ENCODE measurements at places on chromosomes 2 and 18.
A peak's percentile ranks its signal among the peaks of the same experiment; 100 is the strongest.

GRCh38 chr2:43559391-43560230, 36.2 kb downstream of the THADA start:
- DNase-seq, result no peak

DNA sequence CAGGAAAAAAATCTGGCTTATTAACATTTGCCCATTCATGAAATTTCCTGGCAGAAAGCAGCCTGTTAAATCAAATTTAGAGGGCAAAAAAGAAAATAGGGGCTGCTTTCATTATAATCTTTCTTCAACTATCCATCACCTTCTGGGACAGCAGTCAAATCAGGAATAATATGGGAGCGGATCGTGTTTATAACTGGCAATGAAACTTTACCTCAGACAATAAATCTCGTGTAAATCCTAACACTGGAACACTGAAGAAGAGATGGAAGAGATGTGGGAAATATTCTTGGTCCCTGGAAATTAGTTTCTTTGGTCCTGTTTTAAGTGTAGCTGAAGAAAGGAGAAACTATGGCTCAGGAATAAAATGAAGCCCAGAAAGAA, 77.5 kb upstream of the SERTAD2 start:
- DNase-seq, result no peak

- peak; percentile 40 for DNase-seq
Measured at GRCh38 chr2:188519136-188519535, 227.5 kb downstream of the GULP1 start.

GRCh38 chr2:86624267-86624547, 542 bp upstream of the RNF103 start:
- no peak for DNase-seq

DNA sequence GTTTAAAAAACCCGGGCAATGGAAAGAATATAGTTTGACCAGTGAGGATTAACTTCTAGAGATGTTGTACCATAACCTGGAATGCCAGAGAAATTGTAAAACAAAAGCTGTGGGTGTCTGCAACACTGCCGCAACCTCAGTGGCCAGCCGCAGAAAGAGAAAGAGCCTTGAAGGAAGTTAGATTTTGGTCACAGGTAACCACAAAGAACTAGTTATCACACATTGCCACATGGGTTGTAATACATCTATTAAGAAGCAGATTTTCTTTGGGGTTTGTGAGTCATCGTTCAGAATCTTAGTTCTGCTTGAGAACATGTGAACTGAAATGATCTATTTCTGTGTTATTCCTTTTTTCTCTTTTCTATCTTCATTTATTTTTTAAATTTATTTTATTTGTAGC, 222.9 kb upstream of the AGAP1 start:
- DNase-seq, result no peak

DNA sequence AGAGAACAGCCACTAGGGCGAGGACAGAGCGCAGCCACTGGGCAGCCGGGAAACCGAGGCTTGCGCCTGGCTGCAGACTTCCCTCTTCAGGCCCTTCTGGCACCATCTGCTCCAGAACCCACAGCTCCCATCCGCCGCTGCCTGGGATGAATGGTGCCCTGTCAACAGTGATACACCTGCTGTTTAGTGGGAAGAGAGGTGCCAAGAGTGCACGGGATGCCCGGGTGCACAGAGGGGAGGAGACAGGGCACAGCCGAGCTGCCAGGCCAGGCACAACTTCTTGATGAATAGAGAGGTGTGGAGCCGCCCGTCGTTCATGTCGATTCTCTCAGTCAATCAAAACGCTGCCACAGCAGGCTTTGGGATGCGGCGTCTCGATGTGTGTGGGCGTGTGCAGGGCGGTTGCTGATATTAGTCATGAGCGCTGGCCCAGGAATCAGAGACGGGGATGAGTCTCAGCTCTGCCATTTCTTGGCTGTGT, 39.5 kb downstream of the RRM2 start:
- DNase-seq, result no peak

- peak; percentile 1 for DNase-seq
Measured at GRCh38 chr2:235827585-235827992, 333.7 kb downstream of the AGAP1 start.

DNA sequence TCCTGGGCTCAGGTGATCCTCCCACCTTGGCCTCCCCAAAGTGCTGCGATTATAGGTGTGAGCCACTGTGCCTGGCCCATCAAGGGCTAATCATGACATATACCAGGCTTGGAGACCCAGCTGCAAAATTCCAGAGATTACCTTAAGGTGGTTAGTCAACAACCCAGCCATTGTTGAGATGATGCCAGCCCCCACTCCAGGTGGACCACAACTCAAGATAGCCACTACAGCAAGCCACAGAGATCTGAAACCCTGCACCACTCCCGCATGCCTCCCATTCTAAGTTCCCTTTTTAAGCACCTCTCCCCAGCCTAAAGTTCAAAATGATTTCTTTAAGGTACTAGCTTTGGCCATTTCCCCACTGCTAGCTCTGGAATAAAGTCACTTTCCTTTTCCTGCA, 4.6 kb upstream of the CLK1 start:
- DNase-seq, result no peak

DNA sequence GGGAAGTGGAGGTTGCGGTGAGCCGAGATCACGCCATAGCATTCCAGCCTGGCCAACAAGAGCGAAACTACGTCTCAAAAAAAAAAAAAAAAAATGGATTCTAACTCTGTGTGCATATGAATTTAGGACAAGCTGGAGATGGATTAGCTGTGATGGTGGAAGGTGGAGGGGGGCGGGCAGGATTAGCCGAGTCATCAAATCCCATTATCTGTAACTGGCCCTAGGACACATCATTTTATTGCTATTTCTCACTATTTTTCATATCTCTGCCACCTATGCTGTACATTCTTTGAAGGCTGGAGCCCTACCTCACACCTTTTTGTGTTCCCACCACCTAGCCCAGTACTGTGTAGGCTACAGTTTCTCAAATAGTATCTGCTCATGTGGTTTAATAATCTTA, 7.3 kb upstream of the CDK5R2 start:
- DNase-seq, result no peak

DNA sequence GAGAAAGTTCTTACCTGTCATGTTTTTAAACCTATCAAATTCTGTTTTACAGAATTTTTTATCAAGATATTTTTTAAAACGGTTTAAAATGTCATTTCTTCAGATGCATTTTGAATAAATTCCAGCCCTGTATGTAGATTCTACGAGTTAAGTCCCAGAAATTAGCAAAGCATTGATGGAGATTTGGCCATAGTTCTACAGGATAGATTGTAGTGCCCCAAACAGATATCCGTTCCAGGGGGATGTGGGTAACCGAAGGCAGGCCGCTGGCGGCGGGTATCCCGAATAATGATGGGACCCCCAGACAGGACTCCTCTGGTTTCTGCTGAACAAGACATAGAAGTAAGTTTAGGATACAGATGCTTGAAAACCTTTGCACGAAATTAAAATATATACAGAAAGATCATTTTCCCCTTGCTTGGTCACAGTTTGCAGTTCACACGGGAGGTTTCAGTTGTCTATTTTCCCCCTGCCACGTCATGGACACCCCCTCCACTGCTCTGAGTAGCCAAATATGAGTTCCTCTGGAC, 755 bp downstream of the NOL4 start:
- DNase-seq, result peak; percentile 1

DNA sequence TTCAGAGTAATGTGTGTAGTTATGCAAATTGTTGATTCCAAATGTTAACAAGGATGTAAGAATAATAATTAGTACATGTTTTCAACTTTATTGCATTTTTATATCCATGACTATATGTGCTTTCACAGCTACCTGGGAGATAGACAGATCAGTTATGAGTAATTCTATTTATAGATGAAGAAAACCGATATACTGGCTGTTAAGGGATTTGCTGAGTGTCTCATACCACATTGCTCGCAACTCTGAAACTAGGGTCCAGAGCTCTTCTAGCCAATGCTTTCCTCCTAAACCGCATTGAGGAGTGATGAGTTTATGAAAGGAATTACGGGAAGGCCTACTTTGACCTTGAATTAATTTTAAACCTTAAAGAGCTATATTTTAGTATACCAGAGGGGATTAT, 202.3 kb downstream of the MYO3B start:
- no peak for DNase-seq

DNA sequence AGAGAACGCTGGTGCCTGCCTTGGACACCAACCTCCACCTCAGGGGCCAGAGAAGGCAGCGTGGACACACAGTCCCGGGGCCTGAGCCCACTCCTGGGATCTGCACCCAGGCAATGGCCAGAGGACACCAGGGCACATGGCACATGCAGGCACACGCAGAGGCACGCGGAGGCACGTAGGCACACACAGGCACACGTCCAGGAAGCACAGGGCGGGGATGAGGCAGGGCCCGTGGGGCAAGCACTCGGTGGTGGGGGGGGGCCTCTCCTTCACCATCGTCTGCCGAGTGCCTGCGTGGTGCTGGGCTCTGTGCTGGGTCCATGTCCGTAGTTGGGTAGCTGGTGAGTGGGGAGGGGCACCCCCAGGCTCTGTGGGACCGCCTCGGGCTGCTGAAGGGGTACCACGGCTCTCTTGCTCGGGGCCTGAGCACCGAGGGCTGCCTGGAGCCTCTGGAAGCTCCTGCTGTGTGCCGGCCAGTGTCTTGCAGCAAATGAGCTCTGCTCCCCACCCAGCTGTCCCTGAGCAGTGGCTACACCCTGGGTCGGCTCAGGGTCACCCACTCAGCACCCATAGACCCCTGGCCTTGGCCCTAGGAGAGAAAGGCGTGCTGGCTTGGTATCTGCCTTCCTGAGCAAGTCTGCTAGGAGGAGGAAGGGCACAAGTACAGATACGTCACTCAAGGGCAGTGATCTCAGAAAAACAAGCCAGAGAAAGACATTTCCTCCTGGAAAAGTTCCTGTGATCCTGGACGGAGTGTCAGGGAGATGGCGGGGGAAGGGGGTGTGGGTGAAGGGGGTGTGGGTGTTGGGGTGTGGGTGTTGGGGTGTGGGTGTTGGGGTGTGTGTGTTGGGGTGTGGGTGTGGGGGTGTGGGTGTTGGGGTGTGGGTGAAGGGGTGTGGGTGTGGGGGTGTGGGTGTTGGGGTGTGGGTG, 26.4 kb downstream of the RTP5 start:
- peak; percentile 38 for DNase-seq

DNA sequence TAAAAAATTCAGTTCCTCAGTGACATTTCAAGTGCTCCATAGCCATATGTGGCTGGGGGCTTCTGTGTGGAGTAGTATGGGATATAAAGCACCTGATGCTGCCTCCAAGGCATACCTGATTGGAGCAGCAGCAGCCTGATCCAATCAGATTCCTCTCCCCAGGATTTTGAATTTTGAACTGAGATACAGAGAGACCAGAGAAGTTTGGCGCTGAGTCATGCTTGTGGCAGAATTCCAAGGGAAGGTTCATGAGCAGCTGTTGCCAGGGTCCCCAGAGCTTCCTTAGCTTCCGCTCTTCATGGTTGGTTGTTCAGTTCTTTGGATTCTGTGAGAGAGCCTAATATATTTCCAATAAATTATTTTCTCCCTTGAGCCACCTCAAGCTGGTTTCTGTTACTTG, 29.0 kb upstream of the CFAP36 start:
- peak; percentile 57 for DNase-seq

GRCh38 chr18:58788470-58788869, 76.2 kb upstream of the ZNF532 start:
- DNase-seq, result no peak

- peak; percentile 65 for DNase-seq
Measured at GRCh38 chr2:160375802-160376469, 117.7 kb downstream of the RBMS1 start.

DNA sequence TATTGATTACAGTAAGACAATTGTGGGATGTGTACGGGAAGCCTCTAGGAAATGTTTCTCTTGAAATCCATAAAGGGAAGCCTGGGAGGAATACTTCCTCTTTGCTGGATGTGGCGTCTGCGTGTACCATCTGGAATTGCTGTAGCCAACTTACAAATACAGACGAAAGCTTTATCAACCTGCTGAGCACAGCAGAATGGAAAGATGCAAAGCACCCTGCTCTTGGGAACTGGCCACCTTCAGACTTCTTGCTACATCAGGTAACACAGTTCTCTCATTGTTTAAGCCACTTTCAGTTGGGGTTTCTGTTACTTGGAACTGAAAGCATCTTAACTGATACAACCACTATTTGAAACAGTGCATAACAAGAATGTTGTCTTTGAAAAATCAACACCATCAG, 213.8 kb downstream of the HRH4 start:
- no peak for DNase-seq

GRCh38 chr2:191950132-191950874, 103.4 kb upstream of the CAVIN2 start:
- peak; percentile 61 for DNase-seq

- DNase-seq, result peak; percentile 33
Measured at GRCh38 chr18:43571078-43571689, 293.9 kb upstream of the SYT4 start.

GRCh38 chr18:63368611-63369010, 1.6 kb upstream of the KDSR start:
- no peak for DNase-seq

- no peak for DNase-seq
Measured at GRCh38 chr2:24918326-24919036, 1.6 kb downstream of the ADCY3 start.

GRCh38 chr2:157911246-157911645, 35.1 kb upstream of the ACVR1 start:
- no peak for DNase-seq

- no peak for DNase-seq
Measured at GRCh38 chr2:43417300-43417699, 178.5 kb downstream of the THADA start.

DNA sequence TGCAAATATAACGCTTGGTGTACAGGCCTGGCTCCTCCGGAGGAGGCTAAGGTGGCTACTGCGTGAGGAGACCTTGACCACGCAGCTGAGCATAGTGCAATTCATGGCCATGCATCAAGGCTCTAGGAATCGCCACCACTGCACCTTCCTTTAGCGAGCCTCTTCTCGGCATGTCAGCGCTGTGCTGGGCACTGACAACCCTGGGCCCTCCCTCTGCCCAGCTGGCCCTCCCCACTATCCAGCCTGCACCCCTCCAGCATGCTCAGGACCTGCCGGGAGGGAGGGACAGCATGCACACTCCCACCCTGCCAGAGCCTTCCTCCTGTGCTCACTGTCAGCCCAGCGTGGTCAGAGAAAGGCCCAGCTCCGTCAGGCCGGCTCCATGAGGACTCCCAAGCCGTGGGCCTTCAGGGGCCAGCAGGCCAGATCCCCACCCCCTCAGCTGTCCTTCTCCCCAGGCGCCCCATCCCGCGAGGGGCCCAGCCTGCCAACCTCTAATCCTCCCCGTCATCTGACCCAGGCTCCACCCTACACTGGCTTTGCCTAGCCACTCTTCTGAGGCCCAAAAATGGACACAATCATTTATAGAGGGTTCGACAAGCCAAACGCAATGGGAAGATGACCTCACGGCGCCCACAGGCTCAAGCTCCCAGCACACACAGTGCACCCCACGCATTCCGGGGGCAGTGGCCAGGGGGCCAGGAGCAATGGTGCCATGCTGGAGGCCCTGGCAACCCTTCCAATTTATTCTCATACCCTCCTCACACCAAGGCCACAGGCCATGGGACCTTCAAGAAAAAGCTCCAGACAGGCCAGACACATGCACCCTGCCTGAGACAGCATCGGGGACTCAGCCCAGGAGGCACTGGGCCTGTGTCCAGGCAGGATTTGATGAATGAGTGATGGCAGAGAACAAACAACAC, 3.5 kb downstream of the BIN1 start:
- DNase-seq, result no peak
